ENCODE measurements at places on chromosomes 16 and 17.
A peak's percentile ranks its signal among the peaks of the same experiment; 100 is the strongest.

GRCh38 chr16:13957197-13958078 is 37.5 kb downstream of the ERCC4 start:
- peak; percentile 17 for DNase-seq

DNA sequence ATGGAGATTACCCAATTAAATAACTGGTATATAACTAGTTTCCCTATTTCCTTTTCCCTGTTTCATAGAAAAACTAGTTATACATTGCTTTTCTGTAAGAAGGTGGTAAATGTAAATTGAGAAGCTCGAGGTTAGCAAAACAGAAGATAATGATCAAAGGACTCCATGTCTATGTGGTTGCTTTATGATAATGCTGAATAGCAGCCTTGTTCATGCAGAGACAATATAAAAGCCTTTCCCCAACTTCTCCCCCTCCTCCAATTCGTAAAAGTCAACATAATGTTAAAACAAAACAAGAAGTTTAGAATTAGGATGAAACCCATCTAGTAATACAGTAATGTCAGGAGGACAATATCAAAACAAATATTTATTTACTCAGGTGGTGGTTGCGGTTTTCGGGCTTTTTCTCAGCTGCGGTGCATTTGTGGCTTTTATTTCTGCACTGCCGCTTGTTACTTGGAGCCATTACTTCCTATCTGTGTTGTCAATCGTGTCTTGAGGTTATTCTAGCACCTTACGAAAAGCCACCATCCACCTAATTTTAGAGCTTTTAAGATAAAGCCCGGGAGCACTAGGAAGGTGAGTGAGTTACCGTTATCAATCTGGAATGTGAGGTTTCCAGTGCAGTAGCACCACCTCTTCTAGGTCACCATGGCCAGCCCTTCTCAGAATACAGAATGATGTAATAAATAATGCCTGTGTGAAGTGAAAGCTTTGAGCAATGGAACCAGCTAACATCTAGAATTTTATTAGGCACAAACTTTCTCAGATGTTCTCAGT is 297.5 kb downstream of the CDH13 start:
- DNase-seq, result no peak

- DNase-seq, result no peak
These were observed 65.2 kb upstream of the SMIM36 start for GRCh38 chr17:55576237-55576995.

DNA sequence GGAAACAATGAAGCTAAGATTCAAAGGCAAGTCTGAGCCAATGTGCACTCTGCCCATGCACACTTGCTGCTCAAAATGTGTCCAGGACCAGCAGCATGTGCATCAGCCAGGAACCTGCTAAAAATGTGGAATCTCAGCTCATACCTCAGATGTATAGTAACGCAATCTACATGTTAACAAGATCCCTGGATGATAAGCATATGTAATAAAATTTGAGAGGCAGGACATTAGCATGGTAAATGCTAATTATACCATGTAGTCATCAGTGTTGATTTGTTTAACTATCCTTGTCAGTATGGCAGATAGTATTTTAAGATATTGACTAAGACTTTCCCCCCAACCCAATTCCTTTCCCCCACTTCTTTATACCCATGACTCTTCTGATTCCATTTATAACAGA is 379.6 kb downstream of the TOX3 start:
- no peak for DNase-seq

- no peak for DNase-seq
These were observed 21.6 kb downstream of the CD300LF start for GRCh38 chr17:74691151-74691550.

DNA sequence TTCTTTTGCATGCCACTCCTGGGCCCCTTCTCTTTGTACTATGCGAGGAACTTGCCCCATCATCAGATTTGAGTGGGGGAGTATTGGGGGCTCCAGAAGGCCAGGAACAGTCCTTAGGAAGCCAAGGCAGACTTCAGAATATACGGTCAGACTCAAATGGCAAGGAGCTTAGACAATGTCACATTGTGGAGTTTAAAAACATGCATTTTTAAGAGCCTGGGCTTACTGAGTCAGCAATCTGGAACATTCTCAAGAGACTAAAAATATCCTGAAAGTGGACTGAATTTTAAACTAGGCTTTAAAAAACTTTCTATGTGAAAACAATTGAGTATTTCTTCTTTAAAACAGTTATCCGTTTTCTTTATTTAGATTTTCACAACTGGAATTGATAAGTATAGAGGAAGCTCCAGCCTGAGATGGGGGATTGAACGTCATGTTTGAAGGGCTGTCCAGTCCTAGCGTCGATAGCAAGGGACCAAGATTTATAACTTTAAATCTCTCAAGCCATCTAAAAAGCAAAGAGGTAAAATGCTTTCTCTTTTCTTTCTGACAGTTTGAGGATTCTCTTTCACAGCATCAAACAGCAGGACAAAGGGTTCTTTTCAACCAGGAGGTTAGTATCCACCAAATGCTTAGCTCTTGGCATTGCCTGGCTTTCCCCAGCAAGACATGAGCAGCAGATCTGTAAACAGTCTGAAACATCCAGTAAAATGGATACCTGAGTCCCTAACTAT is 45.8 kb upstream of the CDRT4 start:
- DNase-seq, result no peak

DNA sequence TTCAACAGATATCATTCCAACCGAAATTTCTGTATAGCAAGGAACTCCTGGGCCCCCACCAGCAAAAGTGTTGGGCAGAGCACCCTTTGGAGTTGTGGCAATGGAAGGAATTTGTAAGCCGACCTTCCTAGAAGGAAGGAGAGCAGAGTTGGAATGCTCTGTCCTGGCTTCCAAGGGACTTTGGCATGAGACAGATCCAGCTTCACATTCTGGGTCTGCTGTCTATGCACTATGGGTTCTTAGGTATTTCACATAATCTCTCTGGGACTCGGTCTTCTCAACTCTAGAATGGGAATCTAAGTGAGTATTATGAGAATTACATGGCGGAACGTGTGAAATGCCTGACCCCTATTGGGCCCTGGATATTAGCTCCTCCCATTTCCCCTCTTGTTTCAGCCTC is 63.2 kb upstream of the MARCHF10 start:
- no peak for DNase-seq

DNA sequence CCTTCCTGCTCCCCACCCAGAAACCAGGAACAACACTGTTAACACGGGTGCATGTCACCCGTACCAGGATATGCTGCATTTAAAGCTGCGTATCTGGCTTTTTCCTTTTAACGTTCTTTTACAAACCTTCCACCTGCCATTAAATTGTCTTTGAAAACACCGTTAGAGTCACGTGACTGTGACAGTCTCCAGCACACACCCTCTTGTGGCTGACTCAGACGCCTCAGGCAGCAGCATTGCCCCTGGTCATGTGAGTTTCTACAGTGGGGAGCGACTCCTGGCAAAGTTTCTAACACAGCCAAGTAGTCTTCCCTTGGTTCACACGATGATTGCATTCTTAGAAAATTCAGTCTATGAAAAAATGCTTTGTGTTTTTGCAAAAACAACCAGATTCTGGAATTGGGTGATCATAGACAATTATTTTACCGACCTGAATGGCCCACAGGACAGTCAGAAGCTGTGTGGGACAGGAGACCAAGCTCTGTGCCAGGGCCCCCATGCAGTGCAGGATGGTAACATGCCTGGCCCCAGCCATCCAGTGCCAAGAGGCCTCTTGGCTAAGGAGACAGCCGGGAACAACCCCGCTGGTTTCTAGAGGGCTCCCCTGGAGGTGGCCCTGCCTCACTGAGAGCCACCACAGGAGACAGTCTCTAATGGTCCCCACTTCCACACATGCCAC is 199.1 kb downstream of the KATNIP start:
- peak; percentile 16 for DNase-seq

- DNase-seq, result no peak
These were observed 182.8 kb downstream of the SEC14L1 start for GRCh38 chr17:77323413-77324171.

DNA sequence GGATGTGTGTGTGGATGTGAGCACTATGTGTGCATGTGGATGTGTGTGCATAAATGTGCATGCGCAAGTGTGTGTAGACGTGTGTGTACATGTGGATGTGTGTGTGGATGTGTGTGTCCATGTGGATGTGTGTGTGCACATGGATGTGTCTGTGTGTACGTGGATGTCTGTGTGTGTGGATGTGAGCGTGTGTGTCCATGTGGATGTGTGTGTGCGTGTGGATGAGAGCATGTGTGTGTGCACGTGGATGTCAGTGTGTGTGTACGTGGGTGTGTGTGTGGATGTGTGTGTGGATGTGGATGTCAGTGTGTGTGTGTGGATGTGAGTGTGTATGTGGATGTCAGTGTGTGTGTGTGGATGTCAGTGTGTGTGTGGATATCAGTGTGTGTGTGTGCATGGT is 63.6 kb upstream of the DOC2B start:
- DNase-seq, result no peak

GRCh38 chr16:75452464-75453190 is 11.9 kb downstream of the TMEM170A start:
- no peak for DNase-seq

GRCh38 chr16:25060920-25061319 is 45.8 kb upstream of the ARHGAP17 start:
- no peak for DNase-seq

GRCh38 chr16:79327836-79328235 is 272.7 kb downstream of the MAF start:
- no peak for DNase-seq

DNA sequence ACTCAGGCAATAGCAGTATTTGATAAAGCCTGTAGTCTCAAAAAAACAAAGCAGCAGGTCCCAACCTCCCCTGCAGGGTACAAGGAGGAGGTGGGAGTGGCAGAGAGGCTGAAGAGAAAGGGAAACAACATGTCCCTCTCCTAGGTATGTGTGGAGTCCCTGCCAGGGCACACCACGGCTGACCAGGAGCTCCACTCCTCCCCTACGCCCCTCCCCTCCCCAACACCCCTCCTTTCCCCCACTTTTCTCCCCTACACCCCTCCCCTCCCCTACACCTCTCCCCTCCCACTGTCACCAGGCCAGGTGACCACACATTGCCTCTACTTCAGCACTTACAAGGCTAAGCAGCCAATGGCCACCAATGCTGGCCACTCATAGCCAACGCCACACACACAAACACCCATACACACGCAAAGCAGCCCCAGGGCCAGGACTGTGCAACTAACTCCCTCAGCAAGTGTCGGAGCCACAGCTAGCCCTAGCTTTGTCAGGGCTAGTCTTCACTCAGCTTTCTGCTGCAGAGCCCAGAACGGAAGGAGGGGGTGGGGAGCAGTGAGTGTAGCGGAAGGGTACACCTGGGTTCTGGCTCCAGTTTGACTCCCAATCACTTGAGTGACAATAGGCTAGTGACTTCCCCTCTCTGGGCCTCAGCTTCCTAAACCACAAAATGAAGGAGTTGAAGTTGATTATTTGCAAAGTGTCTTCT is 8.2 kb downstream of the CAVIN1 start:
- DNase-seq, result peak; percentile 63

DNA sequence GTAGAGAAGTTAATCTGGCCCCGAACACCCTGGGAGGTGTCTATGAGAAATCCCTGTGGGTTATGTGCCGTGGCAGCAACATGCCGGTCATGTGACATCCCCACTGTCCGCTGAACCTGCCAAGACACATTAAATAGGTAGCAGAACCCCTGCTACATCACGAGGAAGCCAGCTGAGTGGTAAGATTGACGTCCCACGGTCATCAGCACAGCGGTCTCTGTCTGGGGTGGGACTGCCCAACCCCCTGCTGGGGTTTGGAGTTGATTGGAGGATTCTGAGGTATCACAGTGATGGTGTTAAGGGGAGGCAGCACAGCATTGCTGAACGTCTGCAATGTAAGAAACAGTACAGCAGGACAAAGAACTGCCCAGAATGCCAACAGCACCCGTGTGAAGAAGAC is 2.0 kb downstream of the TMED6 start:
- no peak for DNase-seq

DNA sequence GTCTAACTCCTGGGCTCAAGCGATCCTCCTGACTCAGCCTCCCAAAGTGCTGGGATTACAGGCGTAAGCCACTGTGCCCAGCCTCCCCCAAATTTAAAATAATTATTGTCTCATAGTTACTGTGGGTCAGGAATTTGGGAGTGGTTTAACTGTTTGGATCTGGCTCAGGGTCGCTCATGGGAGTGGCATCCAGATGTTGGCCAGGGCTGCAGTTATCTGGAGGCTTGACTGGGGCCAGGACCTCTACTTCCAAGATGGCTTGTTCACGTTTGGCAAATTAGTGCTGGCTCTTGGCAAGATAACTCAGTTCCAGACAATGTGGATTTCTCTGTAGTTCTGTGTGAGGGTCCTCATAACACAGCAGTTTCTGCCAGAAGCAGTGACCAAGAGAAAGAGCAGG is 8.0 kb downstream of the TEN1 start:
- DNase-seq, result no peak

GRCh38 chr16:27345201-27345600 is 31.4 kb downstream of the IL4R start:
- DNase-seq, result no peak

GRCh38 chr17:83187782-83188311 is 108.4 kb downstream of the METRNL start:
- peak; percentile 1 for DNase-seq

DNA sequence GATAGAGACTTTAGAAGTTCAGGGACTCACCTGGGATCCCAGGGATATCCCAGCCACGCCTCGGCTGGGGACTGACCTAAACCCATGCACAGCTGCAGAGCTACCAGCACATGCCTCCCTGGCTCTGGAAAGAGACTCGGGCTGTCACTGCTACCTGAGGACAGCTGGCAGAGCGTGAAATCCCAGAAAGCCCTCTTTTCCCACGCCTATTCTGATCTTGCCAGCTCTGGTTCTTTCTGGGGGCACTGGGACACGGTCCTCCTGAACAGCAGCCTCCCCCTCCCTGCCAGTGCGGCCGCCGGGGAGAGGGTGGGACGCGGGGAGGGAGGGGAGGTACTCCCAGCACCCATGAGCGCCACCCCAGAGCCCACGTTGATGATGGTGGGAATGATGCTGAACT is 10.8 kb downstream of the P2RX5 start:
- DNase-seq, result no peak

Data from stimulated activated CD4-positive, alpha-beta T cell treated with anti-CD3 and anti-CD28 coated beads, Interleukin-4, amount 100 ng/mL, for 24 hours (primary cell).